Lower leg skin (tissue), 4 donors: ENCODE measurements at places on chromosomes 12 and 14.

DNA sequence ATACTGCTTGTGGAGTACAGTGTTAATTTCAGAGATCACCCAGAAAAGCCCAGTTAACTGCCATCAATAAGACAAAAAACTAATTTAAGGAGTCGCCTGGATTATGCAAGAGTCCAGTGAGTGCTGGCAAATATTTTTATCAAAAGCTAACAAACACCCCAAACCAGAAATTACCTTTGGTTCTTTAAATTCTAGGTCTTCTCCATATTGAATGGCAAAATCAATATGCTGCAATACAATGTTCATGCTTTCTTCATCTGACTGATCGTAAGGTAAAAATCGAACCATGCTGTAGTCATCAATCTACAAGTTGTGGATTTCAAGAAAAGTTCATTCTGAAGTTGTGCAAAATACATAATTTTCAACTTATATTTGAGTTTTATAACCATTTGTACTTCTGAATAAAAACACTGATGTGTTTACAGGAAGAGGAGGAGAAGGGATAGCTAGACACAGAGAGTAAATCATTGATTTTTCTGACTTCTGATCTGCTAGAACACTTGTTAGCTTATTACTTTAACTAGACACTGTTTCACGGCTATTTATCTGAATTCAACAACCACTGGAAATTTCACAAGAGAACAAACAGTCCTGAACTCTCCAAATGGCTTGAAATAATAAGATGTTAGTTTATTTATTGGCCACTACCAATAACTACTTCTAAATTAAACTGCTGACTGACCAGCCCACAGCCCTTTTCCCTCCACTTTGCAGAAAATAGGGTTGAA lies 3.6 kb upstream of the ARPC3 start:
- no peak for DNase-seq

GRCh38 chr14:99348816-99349614 lies 77.0 kb upstream of the BCL11B start:
- DNase-seq = no peak

DNA sequence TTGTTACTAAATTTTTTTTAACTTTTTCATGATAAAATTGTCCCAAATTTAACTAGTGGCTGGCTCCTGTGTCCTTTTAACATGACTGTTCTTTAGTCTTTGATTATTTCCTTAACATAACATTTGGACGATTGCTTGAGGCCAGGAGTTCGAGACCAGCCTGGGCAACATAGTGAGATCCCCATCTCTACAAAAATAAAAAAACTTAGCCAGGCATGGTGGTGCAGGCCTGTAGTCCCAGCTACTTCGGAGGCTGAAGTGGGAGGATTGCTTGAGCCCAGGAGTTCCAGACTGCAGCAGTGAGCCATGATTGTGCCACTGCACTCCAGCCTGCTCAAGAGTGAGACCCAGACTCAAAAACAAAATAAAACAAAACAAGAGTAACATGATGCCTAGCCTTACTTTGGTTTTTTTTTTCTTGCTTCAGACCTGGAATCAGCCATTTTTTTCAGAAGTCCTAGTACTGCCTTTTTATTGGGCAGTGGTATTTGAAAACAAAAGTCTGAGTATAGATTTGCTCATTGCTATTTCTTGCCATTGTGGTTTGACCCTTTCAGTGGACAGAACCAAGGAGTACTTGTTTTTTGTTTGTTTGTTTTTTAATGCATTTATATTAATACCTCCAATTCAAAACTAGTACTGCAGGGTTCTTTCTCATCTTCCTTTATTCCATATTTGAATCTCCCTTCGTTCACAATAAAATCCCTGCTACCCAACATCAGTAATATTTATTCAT lies 4.8 kb downstream of the TOGARAM1 start:
- no peak for DNase-seq

DNA sequence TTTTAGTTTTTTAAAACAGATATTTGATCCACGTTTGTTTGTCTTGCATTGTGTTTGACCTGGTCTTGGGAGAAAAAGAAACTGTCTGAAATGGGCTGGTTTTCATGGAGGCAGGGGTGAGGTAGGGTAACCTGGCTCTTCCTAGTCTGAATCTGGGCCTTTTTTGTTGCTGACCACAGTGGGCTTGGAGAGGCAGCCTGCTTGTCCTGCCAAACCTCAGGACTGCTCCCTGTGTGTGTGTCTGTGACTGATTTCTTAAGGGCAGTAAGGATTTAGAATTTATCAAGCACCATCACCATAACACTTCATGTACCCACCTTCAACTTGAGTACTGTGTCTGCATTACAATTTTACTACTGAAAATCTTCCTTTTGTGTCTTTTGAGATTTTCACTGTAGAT lies 28.5 kb downstream of the DAAM1 start:
- no peak for DNase-seq
